NCI-H1930 (cell line): ENCODE measurements at places on chromosomes 6 and 20.
A peak's percentile ranks its signal among the peaks of the same experiment; 100 is the strongest.

DNA sequence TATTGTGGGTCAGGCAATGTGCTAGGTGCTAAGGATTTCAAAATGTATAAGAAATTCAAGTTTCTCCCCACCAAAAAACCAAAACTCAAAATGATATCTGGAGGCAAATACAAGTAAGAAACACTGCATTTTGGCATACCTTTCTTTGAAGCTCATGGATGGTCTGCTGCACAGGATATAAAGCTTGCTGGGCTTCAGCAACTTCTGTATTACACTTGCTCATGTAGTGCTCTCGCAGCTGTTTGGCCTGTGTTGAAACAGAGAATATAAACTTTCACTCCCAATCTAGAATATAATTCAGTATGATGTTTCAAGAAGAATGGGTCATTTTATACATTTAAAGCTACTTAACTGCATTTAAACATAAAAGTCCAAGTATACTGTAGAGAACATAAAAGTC lies 39.6 kb downstream of the SHPRH start:
- no peak for DNase-seq

DNA sequence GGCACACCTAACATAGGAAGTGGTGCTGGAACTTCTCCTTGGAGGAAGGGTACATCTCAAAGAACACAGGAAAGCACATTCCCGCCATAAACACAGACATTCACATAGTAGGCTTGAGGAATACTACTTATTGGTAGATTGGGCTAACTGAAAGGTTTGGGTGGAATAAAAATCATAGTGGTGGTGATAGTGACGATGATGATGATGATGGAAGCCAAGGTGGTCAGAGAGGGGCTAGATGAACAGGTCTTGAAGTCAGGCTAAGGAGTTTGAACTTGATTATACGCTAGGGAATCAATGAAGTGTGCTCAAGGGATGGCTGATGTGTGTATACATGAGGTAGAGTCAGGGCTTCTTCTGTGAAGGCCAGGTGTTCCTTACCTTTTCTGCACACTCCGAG lies 12.0 kb upstream of the PLEKHG1 start:
- DNase-seq, result no peak

DNA sequence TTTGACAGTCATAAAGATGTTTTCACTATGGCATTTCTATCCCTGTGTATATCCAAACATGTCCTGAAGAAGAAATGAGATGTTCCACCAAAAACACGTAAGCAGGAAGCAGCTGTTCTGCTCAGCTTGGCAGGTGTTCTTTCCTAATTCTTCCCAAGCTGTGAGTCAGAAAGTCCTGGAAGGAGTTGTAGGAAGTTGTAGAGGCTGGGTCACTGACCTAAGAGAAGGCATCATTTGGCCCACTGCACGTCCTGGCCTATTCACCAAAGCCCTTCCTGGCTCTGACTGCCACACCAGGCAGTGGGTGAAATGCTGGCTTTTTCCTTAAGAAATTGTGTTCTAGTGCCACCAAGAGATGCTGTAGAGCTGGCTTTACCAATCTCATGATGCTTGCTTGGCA lies 40.3 kb downstream of the STX11 start:
- no peak for DNase-seq

- no peak for DNase-seq
Observed at GRCh38 chr6:110233770-110234374, 53.6 kb downstream of the CDC40 start.

DNA sequence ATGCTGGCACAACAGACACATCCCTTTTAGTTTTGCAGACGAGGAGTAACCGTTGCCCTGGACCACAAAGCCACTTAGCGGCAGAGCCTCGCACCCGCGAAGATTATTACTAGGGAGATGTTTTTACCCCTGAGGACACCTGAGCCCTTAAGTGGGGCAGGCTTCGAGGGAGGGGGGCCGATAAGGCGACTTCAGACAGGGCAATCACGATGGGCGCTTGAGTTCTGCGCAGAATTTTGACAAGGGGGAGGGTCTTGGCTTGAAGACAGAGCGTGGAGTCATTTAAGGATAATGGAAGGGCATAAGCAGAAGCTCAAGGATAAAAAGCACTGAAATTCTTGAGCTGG lies 650 bp upstream of the TTK start:
- DNase-seq, result peak; percentile 15

DNA sequence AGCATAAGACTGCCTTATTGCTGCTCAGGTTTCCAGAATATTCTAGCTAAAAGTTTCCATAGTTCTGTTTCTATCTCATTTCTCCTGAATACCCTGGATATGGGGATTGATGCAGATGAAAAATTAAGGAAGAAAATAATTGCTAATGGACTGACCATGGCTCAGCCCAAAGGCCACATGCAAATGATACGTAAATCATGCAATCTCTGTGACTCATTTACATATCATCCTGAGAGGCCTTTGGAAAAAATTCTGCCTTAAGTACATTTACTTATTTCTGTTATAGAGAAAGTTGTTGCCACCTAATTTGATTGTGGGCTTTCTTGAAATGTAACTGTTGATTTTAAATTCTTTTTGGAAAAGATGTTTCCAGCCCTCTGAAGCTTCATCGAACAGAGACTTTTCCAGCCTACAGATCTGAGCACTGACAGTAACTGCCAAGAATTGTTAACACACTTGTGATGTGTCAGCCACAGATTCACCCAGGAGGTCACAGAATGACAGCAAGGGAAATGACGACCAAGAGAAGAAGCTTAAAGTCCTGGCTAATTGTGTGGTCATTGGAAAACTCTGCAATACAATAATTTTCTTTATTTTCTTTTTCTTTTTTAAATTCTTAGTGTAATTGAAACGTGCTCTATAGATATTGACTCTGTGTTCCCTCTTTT lies 174.8 kb downstream of the DOK5 start:
- no peak for DNase-seq

DNA sequence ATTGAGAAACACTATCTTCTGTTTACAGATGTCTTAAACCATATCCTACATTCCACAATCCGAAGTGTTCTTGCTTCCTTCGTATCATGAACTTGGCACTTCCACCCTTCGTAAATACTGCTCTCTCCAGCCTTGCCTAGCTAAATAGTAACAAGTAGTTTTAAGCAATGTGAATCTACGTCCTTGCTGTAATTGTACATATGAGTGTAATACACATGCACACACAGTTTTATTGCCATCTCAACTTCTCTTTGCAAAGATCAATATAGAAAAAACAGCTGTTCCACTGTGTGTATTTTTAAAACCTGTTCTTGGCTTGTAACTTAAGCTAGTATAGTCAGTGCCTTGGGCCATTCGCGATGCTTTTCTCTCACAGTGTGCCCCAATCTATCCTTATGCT lies 1524.7 kb downstream of the GRIK2 start:
- no peak for DNase-seq

DNA sequence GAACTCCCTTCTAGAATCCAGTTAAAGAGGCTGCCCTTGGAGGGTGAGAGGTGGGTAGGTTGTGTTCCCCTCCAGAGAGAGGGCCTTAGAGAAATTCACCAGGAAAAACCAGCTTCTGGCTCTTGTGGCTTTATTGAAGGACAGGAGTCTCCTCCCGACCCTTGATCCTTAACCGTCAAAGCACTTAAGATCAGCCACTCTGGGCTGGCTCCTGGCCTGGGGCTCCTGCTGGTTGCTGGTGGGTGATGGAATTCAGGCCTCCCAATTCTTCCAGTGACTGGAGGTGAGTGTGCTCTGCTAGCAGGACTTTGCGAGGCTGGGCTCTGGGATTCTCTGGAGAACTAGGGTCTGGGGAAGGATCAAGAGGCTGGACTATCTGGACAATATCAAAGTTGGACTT lies 75.6 kb upstream of the LGSN start:
- no peak for DNase-seq

- DNase-seq, result no peak
Observed at GRCh38 chr6:2531426-2532215, 219.1 kb downstream of the MYLK4 start.

GRCh38 chr6:8705435-8706020 lies 270.2 kb upstream of the SLC35B3 start:
- DNase-seq, result no peak

DNA sequence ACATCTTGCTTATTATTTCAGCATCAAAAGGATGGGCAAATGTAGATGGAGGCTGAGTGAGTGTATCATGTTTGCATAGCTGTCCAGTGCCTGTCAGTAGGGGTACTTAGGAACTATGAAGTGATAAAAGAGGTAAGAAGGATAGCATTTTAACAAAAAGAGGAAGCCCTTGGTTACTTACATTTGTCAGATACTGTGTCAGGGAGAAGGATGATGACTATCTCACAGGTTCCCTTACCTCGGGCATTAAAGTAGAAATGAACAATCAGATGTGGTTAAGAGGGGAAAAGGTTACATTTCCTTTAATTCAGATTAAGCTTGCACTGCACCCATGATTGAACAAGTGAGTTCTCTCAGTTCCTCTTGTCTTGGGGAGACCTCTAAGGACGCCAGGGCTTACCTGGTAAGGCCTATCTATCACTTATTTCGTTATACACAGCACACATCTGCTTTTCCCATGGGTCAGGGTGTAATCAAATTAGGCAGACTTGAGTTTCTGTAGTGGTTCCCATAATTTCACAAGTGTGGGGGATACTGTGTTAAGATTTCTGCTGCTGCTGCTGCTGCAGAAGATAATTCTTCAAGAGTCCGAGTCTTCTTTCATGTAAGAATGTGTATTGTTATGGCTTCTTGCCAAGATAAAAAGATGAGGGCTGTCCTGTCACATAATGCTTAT lies 4.5 kb downstream of the FOXO3 start:
- DNase-seq, result no peak

DNA sequence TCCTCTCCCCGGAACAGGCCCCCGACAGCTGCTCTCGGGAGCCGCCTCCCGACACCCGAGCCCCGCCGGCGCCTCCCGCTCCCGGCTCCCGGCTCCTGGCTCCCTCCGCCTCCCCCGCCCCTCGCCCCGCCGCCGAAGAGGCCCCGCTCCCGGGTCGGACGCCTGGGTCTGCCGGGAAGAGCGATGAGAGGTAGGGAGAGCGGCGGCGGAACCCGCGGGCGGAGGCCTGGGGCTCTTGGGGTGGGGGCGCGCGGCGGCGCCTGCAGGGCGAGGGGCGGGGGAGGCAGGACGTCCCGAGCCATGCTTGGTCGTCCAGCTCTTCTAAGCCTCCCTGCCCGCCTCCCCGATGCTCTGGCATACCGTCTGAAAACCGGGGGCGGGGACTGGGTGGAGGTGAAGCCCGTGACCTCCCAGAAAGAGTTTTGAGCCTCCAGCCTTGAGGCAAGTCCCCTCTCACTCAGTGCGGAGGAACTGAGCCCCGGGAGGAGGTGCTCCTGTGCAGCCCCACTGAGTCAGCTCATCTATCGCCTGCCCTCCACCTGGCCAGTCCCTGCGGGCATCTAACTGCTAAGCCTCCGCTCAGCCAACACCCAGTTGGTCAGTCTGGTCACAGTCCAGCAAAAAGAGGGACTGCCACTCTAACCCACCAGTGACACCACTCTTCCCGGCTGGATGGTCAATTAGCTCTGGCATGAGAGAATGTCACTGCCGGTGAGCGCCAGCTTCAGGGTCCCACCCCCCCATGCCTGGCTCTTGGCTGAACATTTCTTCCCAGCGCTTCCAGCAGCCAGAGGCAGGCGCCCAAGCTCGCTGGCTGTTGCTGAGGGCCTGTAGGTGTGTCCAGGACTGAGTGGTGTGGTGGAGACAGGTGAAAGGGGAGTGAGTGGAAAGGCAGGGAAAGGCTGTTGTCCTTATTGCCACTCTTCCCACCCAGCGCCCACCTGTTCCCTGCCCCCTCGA lies 482 bp downstream of the DDR1 start:
- DNase-seq, result no peak

DNA sequence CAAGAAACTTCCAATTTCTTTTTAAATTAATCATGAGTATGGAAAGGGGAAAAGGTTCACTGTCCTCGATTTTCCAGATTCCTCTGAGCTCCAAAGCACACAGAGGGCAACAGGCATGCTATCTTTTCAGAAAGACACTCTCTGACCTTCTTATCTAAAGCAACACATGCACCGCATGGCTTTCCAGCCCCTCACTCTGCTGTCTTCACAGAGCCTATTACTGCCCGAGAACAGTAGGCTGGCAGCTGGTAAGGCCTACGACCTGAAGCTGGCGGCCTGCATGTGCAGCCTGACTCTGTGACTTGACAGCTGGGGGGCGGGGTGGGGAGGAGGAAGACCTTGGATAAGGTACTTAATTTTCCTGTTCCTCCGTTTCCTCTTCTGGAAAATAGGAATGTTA lies 86.3 kb downstream of the ELOVL4 start:
- DNase-seq, result no peak

DNA sequence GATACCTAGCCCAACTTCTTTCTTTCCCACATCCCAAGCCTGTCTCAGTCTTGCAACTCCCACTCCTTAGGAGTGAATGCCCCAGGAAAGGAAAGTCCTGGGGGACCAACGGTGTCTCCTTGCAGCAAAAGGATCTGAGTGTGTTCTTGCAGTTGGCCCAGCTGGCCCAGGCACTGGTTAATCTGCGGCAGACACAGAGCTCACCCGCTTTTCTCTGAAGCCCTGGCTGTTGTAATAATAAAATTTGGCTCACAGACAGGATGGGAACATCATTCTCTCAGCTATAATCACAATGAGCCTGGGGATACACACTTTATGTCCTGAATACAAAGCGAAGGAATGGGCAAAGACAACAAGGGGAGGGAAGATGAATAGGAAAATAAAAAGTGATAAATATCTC lies 287.0 kb upstream of the PRND start:
- DNase-seq, result no peak

DNA sequence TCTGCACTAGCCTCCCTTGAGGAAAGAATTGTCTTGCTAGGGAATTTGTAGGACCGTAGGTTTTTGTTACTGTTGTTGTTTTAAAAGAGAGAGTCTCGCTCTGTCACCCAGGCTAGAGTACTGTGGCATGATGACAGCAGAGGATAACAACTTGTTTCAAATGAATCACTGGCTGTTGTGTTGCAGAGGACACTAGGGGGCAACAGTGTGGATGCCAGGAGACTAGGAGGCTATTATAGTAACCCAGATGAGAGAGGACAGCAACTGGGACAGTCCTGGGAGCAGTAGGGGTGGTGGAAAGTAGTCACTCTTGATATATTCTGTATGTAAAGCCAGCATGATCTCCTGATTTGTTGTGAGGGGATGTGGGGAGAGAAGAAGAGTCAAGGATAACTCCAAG lies 41.8 kb upstream of the LAMA4 start:
- DNase-seq, result no peak

- DNase-seq, result no peak
Observed at GRCh38 chr20:59144831-59145196, 18.8 kb upstream of the ZNF831 start.

DNA sequence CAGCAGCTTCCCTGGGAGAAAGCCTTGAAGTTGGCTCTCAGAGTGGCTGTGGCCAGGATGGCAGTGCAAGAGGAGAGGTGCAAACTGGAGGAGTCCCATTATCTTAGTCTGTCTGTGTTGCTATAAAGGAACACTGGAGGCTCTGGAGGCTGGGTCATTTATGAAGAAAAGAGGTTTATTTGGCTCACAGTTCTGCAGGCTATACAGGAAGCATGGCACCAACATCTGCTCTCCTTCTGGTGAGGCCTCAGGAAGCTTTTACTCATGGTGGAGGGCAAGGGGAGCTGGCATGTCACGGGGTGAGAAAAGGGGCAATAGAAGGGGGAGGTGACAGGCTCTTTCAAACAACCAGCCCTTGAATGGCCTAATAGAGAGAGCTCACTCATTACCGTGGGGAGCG lies 47.1 kb downstream of the PSMG4 start:
- DNase-seq, result no peak

- no peak for DNase-seq
Observed at GRCh38 chr6:140441256-140441655, 1066.8 kb upstream of the CITED2 start.
